Cerebellum (tissue), 4 donors: ENCODE measurements at places on chromosomes 6 and 20. TPM values are rescaled to one million over a fixed set of nuclear protein-coding genes. Genes with fewer than 3 reads are reported as not detected.

DNA sequence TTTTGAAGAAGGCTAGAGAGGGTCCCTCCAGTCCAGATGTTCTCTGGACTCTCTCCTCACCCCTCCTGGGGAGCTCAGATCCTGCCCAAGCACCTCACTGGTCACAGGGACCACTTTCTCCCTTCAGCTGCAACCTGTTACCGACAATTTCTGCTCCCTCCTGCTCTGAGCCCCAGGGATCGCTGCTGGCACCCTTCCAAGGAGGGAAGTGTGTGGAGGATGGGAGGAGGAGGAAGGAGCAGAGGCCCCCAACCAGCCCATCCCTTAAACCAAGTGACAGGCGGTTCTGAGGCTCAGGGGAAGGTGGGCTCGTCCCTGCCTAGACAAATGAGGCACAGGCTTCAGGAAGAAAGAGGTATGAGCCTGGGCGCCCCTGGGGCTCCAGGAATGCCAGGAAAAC is 13.9 kb downstream of the PMEPA1 start:
- DNase-seq: no peak

GRCh38 chr20:50152394-50153152 is 950 bp downstream of the PEDS1 start:
- no peak for DNase-seq

DNA sequence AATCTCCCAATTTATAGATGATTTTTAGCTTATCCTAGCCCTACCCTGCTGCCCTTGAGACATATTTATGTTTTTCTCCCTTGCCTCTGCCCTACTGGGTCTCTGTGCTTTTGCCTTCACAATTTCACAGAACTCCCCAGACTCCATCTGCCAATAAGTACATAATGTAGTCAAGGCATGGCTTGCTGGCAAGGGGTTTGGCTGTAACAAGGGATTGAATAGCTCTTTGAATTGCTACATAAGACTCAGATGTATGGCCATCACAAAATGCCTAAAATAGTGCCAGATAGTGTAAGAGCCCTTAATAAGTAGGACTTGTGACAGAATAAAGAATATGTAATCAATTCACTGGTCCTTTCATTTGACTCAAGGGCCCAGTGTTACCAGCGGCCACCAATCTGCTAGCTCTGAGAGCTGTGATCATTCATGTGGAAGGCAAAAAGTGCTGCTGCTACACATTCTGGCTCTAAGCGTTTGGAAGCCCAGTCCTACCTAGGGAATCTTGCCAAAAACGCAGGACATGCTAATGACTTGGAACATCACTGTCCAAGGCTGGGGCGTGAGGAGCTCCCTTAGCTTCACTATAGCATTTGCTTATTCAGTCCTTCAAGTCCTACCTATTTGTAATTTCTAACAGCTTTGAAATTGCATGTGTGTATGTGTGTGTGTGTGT is 20.5 kb downstream of the CLVS2 start:
- peak; percentile 75 for DNase-seq

The SLC22A2 gene
- total RNA-seq: 0.36 TPM
